ENCODE measurements at places on chromosomes 13 and 19. TPM values are rescaled to one million over a fixed set of nuclear protein-coding genes. Genes with fewer than 3 reads are reported as not detected.

DNA sequence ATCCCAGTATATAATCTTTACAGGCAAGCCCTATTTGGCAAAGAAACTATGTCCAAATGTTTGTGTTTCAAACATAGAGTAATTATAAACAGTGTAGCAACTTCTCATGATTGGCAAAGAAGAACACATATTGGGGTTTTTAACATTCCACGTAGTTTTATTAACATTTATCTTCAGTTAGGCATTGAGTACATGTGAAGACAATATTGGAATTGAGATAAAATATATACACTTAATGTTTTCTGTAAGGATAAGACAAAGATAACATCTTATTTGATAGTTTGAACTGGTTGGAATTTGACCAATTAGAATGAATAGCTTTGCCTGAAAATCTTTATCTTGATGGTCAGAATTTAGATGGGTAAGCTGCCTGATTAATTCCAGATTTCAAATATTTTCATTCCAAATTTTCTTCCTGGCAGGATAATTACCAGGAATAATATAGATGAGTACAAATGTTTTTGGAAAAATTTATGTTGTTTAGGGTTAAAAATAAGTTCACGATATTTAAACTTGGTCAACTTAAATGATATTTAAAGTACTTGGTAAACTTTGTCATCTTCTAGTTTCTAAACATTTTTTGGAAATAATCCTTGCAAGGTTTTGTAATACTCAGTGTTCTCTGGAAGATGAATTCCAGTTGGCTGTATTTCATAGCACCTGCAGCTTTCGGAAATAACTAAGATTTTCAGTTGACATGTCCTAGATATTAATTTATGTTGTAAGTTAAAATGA lies 536.5 kb upstream of the SPRY2 start:
- no peak for DNase-seq

DNA sequence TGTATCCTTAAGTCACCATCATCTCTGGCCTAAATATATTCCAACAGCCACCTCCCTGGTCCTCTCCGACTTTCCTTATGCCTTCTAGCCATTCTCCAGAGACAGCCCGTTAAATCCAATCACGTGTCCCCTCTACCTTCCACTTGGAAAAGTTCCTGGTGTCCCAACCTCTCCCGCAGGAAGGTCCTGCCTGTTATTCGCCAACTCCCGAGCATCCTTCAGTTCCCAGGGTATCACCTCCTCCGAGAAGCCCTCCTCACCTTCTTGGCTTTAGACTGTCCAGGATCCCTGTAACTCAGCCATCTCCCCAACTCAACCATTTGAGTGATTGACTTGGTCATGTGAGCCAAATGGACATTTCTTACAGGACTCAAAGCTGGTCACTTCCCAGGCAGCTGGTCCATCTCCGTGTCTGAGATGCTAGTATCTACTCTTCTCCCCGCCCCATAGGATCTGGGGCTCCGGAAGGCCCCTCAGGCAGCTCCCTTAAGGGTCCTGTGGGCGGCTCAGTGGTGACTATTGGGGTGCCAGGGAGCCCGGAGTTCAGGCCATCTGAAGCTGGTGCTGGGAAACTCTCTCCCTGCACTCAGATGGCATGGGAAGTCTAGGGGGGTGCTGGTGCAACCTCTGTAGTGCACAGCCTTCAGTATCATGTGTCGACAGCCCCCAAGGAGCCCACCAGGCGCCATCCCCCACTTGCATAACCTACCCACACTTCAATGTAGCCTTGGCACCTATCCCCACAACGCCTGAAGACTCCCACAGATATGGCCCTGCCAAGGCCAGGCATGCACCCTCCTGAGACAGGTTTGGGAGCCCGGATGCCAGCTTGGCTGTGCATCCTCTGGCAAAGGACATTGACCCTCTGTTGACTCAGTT lies 27.9 kb upstream of the NANOS3 start:
- DNase-seq, result no peak

- no peak for DNase-seq
These were observed 58.6 kb upstream of the SPRY2 start for GRCh38 chr13:80399340-80400163.

GRCh38 chr13:97057176-97057575 lies 62.9 kb upstream of the OXGR1 start:
- no peak for DNase-seq

GRCh38 chr19:39843919-39844793 lies 2.0 kb downstream of the FBL start:
- DNase-seq, result no peak

DNA sequence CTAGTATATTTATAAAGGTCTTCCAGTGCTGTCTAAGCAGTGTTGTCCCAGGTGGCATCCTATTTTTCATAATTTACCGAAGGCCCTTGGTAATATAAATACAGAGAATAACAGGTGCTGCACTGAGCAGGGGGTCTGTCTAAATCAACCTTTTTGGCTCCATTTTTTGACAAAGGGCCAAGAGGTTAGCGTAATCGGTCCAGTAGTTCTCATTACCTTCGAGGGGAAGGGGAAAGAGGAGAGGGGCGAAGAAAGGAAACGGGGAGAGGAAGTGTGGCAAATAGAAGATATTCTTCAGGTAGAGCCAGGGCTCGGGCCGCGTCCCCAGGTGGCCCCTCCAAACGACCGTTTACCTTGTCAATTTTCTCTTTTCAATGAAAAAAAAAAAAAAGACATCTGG lies 749 bp upstream of the PAN3 start:
- no peak for DNase-seq

GRCh38 chr13:73521290-73521624 lies 462.5 kb downstream of the KLF5 start:
- DNase-seq, result no peak

DNA sequence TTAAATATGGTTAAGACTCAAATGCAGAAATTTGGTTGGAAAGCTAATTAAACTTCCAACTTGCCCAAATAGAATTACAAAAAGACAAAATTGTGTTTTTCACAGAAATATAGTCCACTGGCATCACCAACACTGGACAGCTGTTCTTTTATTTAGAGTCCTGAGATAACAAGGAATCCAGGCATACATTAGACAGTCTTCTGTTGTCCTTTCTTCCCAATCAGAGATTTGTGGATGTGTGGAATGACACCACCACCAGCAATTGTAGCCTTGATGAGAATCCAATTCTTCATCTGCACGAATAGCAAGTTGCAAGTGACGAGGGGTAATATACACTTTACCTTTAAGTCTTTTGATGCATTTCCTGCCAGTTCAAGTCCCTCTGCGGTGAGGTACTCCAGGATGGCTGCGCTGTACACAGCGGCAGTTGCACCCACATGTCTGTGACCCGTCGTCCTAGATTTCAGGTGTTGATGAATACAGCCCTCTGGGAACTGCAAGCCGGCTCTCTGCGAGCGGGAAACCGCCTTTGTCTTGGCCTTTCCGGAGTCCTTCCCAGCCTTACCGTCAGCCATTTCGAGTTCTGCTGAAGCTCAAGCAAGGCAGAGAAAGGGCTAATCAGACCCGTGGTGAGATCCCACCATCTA lies 14.7 kb downstream of the UBAC2 start:
- DNase-seq, result no peak

DNA sequence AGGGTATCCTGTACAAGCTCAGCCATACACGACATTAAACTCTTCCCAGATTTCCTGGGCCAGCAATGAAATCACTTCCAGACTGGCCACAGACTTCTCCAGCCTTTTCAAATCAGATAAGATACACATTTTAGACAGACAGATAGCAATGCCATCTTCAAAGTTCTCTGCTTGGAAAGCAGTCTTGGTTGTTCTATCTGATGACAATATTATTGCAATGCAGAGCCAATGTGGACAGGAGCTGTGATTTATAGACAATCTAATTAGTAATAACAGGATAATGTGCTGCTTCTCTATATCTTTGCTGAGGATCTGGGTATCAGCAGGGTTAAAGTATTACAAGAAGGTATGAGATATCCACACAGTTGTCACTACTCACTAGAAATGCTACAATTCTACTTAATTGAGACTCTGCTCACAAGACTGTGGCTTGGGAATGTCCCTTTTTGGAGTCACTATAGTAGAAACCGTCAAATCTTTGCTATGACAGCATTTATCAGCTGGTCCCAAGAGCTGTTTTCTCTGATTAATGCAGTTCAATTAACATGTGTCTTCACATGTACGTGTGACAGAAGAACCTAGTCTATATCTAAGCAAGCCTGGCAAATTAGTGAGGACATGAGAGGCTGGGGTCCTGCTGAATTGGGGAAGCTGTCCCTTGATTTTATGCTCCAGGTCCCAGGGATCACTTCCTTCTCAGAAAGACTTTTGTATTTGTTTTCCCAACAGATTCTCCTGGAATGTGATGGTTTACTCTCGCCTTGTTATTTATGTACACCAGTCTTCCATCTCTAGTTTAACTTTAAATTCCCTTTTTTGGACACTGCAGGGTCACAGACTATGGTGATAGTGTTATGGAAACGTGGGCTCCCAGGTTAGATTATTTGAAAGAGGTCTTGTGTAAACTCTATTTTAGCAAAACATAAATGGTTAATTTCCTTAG lies 68.8 kb downstream of the COL4A1 start:
- DNase-seq, result no peak

DNA sequence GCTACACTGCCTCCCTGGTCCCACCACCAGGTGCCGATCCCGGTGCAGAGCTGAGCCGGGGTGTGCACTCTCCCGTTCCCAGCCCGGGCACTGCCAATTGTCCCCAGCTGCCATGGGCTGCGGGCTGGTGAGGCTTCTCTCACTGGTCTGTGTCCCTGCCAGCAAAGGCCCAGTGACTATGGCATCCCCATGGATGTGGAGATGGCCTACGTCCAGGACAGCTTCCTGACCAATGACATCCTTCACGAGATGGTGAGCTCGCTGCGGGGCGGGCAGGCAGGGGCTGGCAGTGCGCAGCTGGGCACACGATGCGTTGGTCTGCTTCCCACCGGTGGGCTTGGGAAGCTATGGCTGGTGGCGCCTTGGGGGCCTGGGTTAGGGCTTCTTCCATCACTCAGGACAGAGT lies 14.6 kb downstream of the MPND start:
- DNase-seq, result no peak

GRCh38 chr13:72726726-72727416 lies 558 bp downstream of the MZT1 start:
- peak; percentile 43 for DNase-seq

DNA sequence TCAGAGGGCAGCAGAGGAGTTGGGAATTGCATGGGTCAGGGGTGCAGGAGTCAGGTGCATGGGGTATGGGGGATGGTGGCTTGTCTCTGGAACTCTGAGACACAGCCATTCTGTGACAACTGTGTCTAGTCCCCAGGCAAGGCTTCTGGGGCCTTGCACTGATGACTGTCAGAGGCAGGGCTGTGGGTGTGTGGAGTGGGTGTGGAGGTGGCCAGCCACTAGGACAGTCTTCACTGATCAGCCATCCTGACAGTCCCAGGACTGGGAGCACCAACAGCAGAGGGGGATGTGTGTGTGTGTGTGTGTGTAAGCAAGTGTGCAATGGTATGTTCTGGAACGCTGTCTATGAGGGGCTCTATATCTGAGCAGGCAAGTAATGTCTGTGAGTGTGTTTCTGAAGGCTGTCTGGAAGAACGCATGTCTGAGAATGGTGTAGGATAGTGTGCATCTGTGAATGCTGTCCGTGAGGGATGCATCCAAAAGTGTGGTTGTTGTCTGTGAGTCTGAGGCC lies 5.4 kb downstream of the NUMBL start:
- no peak for DNase-seq

DNA sequence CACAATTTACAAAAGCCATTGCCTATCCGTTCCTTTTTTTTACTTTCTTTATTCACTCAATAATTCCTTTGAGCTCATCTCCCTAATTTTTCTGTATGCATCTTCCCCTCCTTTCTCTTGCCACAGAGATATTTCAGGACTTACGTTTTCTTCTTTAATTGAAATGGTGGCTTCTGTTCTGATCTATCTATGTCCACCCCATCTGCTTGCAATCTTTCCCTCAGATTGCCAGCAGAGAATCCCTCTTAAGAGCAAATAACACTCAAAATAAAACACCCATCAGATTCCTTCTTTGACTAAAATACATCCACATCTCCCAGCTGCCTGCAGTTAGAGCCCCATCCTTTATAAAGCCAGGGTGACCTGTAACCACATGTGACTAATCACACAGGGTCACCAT lies 478.6 kb downstream of the EFNB2 start:
- DNase-seq, result no peak

- DNase-seq, result no peak
These were observed 5.6 kb upstream of the RAB8A start for GRCh38 chr19:16106121-16106520.

GRCh38 chr13:48475230-48475629 lies 57.6 kb downstream of the RCBTB2 start:
- no peak for DNase-seq

DNA sequence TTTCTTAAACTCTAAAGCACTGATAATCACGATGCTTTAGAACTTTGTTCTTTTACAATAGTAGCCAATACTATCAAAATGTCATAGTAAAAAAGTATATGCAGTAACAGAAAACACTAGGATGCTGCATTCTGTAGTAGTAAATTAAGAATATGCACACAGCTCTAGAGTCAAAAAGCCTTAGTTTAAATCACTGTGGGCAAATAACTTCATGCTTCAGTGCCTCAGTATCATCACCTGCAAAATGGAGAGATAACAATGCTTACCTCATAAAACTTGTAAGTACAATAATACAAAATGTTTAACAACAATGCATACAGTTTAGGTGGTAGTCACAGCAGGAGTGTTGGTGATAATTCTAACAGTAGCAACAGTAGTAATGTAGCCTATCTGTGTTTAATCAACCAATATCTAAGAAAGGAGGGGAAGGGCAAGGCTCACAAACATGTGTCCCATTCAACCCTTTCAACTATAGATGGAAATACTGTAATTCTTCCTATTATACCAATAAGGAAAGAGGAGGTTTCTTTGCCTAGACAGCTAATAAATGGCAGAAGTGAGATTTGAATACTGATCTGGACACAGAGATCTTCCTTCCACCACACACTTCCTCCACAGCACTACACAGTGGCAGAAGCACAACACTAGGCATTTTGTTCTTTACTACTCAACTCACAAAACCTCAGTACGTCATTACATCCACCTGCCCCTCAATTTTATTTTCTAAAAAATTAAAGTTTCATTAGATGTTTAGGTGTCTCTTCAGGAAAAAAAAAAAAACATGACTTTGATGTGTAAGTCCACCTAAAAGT lies 4.6 kb downstream of the RBM26 start:
- DNase-seq, result no peak

DNA sequence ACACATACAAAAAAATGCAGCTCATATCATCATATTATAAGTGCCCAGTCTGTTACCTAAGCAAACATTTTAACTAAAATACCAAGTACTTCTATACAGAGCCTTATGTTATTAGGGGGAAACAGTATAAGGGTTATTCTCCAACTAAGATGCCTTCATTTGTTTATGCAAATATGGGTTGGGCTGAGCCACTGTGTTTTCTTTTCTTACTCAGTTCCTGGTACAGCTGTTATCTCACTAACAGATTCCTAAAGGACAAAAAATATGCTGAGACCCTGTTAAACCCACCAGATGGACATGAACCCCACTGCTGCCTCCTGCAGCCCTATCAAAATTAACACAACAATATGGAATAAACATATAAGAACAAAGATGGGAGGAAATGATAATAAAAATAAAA lies 34.5 kb upstream of the SMAD9 start:
- DNase-seq, result no peak

GRCh38 chr19:35439921-35440320 lies 8.1 kb upstream of the FFAR2 start:
- no peak for DNase-seq

- DNase-seq, result no peak
These were observed 13.8 kb downstream of the RASA3 start for GRCh38 chr13:114118511-114119123.

GFY gene
- total RNA-seq, result not detected

SIX5 gene
- 4.2 TPM for total RNA-seq

STOML3 gene
- total RNA-seq, result not detected

SELENOV gene
- total RNA-seq, result 0.75 TPM

ZNF433 gene
- total RNA-seq, result 8.3 TPM

CLEC17A gene
- total RNA-seq, result 1.5 TPM

PCDH9 gene
- total RNA-seq, result 378 TPM

PEPD gene
- 64.2 TPM for total RNA-seq

COX6B1 gene
- total RNA-seq, result 435 TPM
